Right ventricle myocardium superior (tissue), 1 donor: ENCODE measurements at places on chromosomes 6 and 20. TPM values are rescaled to one million over a fixed set of nuclear protein-coding genes. Genes with fewer than 3 reads are reported as not detected.

DNA sequence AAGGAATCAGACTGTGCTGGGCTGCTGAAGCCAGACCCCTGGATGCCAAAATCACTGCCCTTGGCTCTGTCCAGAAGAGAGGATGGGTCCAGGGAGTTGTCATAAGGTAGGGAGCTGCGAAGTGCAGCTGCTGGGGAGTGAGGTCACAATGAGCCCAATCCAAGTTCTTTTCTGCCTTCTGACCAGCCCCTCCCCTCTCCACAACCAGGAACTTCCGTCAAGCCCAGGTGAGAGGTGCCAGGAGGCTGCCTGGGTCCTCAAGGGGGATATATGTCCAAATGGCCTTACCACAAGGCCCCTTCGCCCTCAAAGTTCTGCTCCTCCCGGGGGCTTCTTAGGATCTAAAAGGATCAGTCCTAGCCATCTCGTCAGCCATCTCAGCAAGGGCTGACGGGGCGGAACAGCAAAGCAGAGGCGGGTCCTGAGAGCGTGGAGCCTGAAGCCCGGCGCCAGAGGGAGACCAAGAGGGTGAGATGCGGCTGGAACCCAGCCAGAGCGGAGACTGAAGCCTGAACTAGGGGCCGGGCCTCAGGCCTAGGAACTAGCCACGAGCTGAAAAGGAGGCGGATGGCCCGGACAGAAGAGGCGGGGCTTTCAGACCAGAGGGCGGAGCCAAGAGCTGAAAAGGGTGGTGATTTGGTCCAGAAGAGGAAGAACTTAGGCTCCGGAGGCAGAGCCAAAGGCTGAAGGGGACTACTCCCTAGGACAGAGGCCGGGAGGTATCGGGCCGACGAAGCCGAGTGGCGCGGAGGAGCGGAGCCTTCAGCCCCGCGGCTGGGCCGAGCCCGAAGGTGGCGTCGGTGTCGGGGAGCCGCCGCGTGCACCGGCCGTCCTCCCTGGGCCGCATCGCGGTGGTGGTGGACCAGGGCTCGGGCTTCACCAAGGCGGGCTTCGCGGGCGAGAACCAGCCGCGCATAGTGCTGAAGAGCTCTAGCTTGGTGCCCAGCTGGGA, at the start of gene ACTL10:
ACTL10 (plus strand) TSS at position 651 of the 952 bp plus-strand sequence. CDS start 555 bp downstream, outside the sequence.
- peak; percentile 99 for DNase-seq

GRCh38 chr20:61385731-61386130, 133.7 kb downstream of the CDH4 start:
- no peak for DNase-seq

GRCh38 chr6:2108700-2109306, 136.6 kb downstream of the GMDS start:
- no peak for DNase-seq

- DNase-seq: no peak
Measured at GRCh38 chr20:62149532-62150309, 6.2 kb downstream of the SS18L1 start.

DNA sequence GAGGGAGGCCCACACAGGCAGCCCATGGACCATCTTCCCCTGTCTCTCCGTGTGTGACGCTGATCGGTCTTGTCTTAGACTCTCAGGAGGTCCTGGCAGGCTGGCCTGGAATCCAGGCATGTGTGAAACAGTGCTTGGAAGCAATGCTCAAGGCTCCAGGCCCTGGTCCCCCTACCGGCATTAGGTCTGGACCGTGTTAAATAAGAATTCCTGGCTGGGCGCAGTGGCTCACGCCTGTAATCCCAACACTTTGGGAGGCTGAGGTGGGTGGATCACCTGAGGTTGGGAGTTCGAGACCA, 13.0 kb downstream of the IP6K3 start:
- DNase-seq: peak; percentile 29

DNA sequence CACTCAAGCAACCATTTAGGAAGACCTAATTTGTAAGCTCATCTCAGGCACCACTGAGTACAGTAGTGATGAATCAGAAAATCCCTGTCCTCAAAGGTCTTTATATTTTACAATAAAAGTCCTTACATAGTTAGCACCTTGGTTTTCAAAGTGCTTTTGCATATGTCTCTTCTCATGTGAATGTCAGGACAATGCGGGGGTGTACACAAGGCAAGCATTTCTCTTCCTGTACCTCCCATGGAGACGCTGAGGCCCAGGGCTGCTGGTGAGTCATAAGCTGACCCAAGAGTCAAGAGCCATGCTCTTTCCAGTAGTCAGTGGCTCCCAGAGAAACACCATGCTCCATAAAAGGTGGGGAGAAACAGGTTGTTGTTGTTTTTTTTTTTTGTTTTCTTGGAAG, 174.0 kb downstream of the GJA10 start:
- no peak for DNase-seq

DNA sequence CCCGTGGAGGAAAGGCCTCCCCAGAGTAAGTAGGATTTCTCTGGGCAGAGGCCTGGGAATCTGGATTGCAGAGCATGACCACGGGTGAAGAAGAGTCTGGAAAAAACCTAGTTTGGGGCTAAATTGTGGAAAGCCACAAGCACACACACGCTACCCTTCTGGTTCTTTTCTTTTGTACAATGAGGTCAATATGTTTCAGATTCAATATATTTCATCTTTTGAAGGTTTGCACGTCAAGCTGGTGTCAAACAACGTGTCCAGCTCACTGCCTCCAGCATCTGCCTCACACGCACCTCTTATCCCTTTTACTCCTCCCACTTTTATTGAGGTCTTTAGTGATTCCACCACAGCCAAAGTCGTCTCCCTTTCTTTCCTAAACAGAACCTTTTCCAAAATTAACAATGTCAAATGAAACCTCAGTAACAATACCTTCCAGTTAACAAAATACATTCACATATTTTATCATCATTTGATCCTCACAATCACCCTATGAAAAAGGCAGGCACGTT, 773 bp upstream of the EPB41L2 start:
- no peak for DNase-seq

GRCh38 chr20:43404878-43405277, 52.8 kb upstream of the SRSF6 start:
- no peak for DNase-seq

- DNase-seq: no peak
Measured at GRCh38 chr6:1993042-1993441, 252.4 kb downstream of the GMDS start.

- no peak for DNase-seq
Measured at GRCh38 chr6:1082285-1082935, 229.5 kb upstream of the FOXQ1 start.

GRCh38 chr6:124029567-124029966, 225.9 kb downstream of the NKAIN2 start:
- no peak for DNase-seq

DNA sequence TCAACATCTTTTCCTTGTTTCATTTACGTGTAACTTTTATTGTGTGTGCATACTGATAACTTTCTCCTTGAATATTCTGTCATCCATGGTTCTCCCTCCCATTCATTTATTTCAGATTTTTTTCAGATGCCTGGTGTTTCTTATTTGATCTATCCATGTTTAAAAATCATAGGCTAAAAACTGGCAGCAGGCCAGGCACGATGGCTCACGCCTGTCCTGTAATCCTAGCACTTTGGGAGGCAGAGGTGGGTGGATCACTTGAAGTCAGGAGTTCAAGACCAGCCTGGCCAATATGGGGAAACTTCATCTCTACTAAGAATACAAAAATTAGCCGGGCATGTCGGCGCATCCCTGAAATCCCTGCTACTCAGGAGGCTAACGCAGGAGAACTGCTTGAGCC, 31.1 kb downstream of the ABT1 start:
- DNase-seq: no peak

DNA sequence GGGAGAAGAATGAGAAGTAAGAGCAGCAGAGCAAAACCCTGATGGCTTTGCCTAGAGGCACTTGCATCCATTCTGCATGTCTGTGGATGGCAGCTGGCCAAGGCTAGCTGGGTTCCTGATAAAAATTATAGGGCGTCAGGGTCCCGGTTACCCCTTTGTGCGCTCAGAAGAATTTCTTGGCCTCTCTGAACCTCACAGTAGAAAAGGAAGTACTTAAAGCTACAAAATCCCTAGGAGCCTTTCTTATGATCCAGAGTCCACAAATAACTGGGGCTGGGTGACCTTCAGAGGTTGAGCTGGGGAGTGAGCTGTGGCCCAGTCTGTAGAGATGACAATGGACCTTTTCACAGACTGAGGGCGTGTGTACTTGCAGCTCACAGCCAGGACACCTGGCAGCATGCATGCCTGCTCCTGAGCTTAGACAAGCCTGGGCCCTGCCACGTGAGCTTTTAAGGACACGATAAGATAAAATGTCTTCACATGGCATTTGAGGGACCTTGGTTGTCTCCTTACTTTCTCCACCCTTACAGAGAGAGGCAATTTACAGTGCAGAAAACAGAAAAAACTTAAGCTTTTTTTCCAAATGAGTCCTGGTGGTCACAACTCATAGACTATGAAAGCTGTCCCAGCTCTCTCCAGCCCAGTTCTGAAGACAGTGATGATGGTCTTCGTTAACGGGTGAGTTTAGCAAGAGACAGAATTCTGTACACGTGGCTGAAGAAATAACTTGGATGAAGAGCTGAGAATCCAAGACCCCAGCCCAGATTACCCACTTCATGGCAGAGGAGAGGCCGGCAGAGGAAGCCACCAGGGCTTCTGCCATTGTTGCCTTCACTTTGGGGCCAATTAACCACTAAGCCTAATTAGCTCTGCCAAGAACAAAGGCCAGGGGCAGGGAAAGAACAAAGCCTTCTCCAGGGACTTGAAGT, 50.3 kb downstream of the FOXA2 start:
- no peak for DNase-seq

- no peak for DNase-seq
Measured at GRCh38 chr6:112478036-112478435, 130.9 kb downstream of the RFPL4B start.

GRCh38 chr6:79081663-79082062, 3.6 kb upstream of the PHIP start:
- DNase-seq: no peak

GRCh38 chr20:53606364-53606985, 12.8 kb upstream of the ZNF217 start:
- DNase-seq: no peak

GRCh38 chr20:57464642-57465211, 60.2 kb downstream of the CTCFL start:
- no peak for DNase-seq

DNA sequence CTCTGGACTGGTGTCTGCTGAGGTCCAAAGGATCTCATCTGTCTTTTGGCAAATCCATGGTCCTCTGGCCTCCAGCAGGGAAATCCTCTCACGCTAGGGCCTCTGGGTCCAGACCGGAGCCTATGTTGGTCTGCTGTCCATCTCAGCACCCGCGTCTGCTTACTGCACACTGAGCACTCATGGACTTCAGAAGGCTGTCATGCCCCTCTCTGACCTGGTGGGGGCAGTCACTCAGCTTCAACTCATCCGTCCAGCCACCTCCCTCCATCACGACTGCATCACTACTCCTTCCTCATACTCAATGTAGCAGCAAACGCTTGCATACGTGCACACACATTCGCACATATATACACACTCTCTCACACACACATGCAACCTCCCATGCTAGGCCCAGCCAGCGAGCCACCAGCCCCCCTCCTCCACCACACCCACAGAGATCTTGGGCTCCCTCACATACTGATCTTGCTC, 33.3 kb downstream of the GABRR2 start:
- no peak for DNase-seq

DNA sequence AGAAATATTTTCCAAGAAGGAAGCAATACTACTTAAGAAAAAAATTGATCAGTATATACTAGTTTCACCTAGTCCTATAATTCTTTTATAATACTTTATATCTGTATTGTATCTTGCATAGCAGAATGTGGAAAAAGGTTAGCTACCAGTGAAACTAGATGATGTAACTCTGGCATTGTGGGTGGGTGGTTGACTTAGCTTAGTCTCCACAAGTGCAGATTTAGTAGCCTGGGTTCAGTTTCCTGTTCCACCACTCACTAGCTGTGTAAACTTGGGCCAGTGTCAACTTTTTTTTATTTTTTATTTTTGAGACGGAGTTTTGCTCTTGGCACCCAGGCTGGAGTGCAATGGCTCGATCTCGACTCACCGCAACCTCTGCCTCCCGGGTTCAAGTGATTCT, 2.0 kb downstream of the MUC21 start:
- DNase-seq: no peak

- peak; percentile 42 for DNase-seq
Measured at GRCh38 chr20:53434662-53435061, 159.0 kb downstream of the ZNF217 start.

GRCh38 chr6:29887330-29887818, 55.0 kb upstream of the HLA-A start:
- peak; percentile 60 for DNase-seq

DNA sequence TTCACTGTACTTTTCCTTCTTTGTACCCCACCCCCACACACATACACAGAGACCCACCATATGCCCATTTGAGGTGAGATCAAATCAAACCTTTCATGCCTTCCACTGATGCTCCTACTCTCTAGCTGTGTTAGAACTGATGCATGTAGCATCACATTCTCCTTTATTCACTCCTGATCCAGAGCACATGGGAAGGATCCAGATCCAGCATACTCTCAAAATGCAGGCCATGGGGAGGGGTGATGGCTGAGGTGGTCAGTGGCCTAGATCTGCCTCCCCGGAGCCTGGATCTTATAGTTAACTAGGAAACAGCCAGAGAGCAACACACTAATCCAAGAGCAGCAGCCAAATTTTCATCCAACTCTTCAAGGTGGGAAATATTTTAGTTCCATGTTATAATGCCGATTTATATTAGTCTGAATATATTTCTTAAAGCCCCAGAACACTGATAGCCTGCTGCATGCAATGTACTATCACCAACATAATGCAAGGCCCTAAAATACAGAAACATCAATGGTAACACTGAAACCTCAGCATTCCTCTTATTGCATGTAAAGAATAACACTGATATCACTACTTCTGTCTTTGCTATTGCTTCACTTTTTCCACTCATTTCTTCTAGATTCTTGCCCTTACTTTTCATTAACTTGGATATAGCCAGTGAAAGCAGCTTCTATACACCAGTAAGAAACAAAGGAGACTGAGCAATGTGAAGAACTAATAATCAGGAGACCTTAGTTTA, 126.8 kb upstream of the BEND6 start:
- DNase-seq: no peak

- no peak for DNase-seq
Measured at GRCh38 chr6:41523915-41524633, 22.1 kb upstream of the FOXP4 start.

GRCh38 chr6:7674291-7674690, 51.6 kb upstream of the BMP6 start:
- no peak for DNase-seq

DNA sequence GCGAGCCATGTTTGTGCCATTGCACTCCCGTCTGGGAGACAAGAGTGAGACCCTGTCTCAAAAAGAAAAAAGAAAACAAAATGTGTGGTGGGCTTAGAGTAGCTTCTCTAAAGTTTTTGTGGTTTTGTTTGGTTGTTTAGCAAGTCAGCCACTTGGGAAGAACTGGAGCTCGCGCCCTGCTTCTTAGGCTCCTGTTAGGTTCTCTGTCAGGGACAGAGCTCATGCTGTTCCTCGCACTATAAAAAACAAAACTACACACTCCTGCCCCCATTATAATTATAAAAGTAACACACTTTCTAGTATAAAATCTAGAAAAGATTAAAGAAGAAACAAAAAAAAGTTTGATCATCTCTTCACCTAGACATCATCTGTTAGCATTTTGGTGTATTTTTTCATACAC, 33.0 kb downstream of the GMPR start:
- no peak for DNase-seq

SNAP25 gene
- not detected for total RNA-seq

CNBD2 gene
- total RNA-seq: 3.8 TPM

GPSM3 gene
- total RNA-seq: 4.1 TPM

PTPRK gene
- 27.9 TPM for total RNA-seq

CYP39A1 gene
- 4.7 TPM for total RNA-seq

BANF2 gene
- not detected for total RNA-seq

TRAPPC3L gene
- 0.11 TPM for total RNA-seq

ERVFRD-1 gene
- total RNA-seq: 0.05 TPM

C6orf47 gene
- total RNA-seq: 16.5 TPM

C20orf204 gene
- 0.38 TPM for total RNA-seq

NKX2-4 gene
- not detected for total RNA-seq

COL21A1 gene
- 20.8 TPM for total RNA-seq
